Sciatic nerve (tissue), 2 donors: ENCODE measurements at places on chromosomes 13 and 19.

GRCh38 chr13:27411341-27411740, 13.1 kb upstream of the GTF3A start:
- DNase-seq = no peak

DNA sequence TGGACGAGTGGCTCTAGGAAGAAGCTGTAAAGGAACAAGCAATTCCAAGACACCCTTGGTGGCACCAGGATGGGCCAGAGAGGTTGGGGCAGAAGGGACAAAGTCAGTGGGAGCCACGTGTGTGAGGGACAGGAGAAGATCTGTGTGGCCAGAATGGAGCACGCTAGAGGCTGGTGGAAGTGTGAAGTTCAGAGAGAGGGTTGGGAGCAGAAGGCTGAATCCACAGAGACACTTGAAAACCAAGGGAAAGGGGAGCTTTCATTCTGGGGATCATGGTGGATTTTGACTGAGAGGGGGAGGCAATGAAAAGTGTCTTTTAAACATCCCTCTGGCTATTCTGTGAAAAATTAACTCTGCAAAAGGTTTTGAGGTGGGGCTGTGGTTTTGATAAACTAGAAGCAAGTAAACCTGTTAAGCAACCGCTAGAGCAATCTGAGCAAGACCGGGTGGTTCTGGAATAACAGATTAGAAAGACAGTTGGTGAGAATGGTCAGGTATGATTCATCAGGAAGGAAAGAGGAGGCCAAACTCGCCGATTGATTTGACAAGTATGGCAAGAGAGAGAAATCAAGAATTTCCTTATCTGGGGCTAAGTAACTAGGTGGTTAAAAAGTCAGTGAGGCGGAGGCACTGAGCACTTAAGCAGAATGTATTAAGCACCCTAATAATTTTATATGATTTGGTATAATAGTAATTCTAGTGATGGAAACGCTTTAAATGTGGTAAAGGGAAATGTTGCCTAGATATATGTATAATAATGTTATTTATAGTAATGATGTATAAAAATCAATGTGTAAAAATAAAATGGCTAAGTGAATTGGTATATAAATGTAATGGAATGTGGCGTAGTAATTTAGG, 140.0 kb downstream of the MYO16 start:
- DNase-seq = no peak

- no peak for DNase-seq
Observed at GRCh38 chr13:65860306-65860705, 1369.8 kb downstream of the PCDH9 start.

DNA sequence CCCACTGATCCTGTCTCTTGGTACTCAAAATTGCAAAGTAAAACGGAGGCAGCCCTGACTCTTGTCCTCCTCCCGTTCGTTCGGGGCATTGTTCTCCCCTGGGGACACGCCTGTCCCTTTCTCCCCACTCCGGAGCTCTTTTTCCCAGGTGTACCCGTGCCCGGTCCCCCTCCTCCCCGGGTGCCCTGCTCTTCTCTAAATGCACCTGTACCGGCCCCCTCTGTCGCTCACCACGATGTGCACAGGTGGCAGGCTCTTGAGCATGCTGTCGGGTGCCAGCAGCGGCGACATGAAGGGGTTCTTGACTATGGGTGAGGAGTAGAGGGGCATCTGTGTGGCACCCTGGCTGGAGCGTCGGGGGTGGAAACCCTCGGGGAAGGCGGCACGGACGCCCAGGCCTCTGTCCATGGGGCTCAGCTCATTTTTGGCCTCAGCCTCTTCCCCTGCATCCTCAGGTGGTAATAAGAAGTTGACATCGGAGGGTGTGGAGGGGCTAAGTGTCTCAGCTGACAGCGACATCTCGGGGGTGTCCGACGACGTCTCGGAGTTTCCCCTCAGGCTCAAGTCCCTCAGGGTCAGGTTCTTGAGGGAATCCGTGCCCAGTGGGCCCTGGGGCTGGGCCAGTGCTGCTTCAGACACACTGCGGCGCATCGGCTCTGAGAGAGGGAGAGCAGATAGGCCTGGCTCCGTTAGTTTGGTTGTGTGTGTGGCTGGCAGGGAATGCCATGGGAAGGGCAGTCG, 12.4 kb upstream of the CNFN start:
- DNase-seq = no peak

DNA sequence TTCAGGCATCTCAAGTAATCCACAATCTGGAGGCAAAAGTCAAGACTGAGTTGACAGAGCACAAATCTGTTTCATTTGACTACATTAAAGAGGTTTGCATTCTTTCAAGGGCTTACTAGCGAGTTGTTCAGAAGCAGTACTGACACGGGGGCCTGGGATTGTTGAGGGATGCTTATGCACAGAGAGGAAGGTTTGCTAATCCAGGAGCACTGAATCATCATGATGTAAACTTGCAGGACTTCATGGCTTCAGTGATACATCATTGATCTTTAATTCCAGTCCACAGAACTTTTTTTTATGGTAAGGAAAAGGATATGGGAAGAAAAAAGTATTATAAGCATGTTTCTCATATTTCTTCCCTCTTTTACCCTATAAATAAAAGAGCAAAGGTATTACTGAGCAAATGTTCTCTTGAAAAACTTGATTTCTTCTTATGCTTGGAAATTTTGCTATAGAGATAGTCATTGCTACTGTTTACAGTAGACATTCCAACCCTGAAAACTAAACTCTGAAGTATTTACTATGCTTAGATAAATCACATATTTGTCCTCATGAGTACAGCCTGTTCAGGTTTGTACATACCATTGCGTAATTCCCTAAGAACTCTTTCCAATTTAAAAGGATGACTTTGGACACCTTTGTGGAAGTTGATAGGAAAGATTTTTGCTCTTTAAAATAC, 65.8 kb upstream of the KPNA3 start:
- no peak for DNase-seq

GRCh38 chr13:108609353-108609752, 20.1 kb upstream of the MYO16 start:
- DNase-seq = no peak
